Ecto neural progenitor cell (in vitro differentiated cells): ENCODE measurements at places on chromosomes 12 and 14.

DNA sequence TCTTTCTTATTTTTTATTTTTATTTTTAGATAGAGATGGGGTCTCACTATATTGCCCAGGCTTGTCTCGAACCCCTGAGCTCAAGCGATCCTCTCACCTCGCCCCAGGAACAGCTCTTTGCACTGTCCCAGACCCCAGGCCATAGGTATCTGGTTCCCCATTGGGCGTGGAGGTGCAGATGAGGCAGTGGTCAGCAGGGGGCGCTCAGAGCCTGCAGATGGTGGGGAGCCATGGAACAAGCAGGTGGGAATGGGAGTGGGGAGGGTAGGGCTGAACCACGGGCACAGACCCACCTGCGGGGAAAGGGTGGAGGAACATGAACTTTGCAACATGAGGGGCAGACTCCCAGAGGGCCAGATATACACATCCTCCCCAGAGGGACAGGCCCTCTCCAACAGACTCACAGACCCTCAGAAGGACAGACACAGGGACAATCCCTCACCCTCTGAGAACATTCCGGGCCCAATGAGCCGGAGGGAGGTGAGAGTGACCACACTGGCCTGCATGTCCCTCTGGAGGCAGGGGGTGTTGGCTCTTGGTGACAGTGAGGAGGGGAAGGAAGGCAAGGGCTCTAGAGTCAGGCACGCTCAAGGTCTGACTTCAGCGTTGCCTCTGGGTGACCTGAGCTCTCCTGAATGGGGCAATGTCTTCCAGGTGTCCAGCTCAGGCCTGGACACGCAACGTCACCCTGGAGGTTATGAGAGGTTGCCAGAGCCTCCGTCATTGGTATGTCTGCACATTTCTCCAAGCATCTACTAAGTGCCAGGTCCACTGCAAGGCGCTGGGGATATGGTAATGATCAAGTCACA lies 34.9 kb downstream of the KRT80 start:
- peak; percentile 93 for DNase-seq

GRCh38 chr14:96576359-96576758 lies 74.2 kb downstream of the PAPOLA start:
- DNase-seq: no peak

GRCh38 chr12:52380271-52380694 lies 5.2 kb downstream of the KRT84 start:
- peak; percentile 73 for DNase-seq

DNA sequence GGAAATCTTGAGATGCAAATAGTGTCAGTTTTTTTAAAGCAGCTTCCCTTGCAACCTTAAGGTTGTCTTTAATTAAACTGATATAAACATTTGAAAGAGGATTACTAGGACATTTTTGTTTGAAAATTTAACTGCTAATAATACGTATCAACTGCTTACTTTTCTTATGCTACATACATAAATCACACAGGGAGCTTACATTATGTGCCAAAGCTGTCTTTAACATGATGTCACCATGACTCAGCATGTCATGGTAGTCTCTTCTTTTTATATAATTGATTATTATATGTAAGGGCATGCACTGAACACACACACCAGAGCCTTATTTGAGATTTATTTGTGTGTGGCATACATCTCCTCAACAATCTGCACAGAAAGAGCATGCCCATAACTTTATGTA lies 63.0 kb upstream of the PTHLH start:
- DNase-seq: no peak

GRCh38 chr14:99245564-99246511 lies 26.2 kb downstream of the BCL11B start:
- DNase-seq: peak; percentile 85

- no peak for DNase-seq
These were observed 7.8 kb upstream of the SERPINA9 start for GRCh38 chr14:94483729-94484275.

GRCh38 chr14:66432334-66432733 lies 53.8 kb upstream of the CCDC196 start:
- no peak for DNase-seq

DNA sequence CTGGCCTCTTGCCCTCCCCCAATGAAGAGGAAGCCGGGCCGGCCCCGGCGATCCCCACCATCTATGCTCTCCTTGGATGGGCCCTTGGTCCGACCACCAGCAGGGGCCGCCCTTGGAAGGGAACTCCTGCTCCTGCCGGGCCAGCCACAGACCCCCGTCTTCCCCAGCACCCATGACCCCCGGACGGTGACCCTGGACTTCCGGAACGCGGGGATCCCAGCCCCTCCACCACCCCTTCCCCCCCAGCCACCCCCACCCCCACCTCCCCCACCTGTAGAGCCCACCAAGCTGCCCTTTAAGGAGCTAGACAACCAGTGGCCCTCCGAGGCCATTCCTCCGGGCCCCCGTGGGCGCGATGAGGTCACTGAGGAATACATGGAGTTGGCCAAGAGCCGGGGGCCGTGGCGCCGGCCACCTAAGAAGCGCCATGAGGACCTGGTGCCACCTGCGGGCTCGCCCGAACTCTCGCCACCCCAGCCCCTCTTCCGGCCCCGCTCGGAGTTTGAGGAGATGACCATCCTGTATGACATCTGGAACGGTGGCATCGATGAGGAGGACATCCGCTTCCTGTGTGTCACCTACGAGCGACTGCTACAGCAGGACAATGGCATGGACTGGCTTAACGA lies 19.4 kb downstream of the SETD1B start:
- peak; percentile 60 for DNase-seq

- no peak for DNase-seq
These were observed 687 bp downstream of the IFFO1 start for GRCh38 chr12:6555018-6555691.

DNA sequence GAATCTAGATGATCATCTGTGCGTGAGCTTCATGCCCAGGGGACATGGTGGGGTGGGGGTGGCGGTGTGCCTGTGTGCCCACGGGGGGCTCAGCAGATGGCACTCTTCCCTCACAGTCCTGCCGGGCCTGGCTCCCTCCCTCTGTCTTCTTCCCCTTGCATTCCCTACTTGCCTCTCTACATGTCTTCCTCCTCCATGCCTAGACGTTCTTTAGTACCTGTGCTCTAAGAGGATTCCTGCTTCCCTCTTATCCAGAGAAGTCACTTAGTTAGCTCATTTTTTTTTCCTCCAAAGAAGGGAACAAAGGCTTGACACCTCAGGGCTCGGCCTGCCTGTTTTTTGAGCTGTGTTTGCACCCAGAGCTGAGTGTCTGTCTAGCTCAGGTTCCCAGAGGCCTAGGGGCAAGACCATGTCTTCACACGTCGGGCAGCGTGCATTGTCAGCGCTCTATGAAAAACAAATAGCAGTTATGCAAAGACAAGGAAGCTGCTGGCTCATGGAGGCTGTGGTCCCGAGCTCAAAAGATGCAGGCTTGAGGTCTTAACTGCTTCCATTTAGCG lies 48.8 kb downstream of the NINJ2 start:
- no peak for DNase-seq

DNA sequence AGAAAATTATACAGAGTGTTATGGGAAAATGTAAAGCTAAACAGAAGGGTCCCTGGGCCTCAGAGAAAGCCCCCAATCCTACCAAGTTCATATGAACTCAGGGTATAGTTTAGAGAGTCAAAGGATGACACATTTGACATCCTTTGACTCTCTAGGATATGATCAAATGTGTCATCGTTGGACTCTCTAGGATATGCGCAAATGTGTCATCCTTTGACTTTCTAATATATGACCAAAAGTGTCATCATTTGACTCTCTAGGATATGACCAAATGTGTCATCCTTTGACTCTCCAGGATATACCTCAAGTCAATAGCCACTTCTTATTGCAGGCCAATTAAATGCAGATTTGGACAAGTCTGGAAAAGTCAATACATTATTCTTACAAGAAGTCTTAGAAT lies 204.8 kb upstream of the IGF1 start:
- DNase-seq: no peak

GRCh38 chr12:74889563-74890236 lies 319.9 kb downstream of the KCNC2 start:
- DNase-seq: no peak

DNA sequence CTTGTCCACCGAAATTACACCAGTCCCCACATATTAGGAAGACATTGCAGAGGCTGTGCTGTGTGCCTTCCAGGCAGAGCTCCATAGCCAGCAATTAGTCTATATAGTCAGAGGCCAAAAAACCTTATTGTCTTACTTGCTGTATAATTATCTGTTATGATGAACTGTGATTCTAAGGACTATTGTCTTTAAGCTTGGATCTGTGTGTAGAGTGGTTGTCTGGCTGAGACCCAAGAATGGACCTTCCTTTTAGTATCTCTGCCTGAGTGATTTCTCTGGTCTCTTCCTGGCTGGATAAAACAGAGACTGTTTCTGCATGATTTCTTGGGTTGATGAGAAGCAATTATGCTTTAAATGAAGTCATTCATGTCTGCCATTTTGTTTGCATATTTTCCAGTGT lies 465.3 kb downstream of the PRKD1 start:
- DNase-seq: no peak

GRCh38 chr14:96205059-96205977 lies 679 bp downstream of the BDKRB2 start:
- DNase-seq: no peak
